ENCODE measurements at places on chromosomes 3 and 15. TPM values are rescaled to one million over a fixed set of nuclear protein-coding genes. Genes with fewer than 3 reads are reported as not detected.

DNA sequence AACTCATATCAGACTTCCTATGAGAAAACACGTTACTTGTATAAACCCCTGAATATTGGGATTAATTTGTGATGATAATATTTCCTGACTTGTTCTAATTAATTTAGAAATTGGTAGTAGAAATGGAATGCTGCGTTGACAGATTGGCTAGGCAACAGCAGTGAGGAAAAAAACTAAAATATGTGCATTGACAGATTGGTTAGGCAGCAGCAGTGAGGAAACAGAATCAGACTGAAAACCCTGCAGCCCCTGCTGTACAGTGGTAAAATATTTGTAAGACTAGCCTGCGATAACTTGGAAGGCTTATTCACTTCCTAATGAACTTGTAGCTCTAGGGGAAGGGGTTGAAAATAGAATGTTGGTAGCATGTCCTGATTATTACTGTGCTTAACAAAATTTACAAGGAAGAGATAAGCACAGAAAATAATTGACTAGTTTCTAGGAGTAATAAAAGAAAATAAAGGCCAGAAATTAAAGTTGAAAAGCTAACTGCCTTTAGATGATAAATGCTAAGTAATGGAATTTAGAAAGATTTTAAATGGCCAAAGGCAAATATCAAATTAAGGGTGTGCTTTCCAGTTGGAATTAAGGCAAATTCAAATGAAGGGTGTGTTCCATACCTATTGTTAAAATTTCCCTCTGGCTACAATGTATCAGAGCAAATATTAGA is 29.9 kb upstream of the IL16 start:
- no peak overlapping the region for H3K4me3 ChIP-seq
- H3K36me3 ChIP-seq: no peaks in the 10 kb centered on the region
- H3K27me3 ChIP-seq: peaks cover 3% of the 10 kb centered on the region
- DNase-seq: no peak

GRCh38 chr15:43244092-43244491 is 22.6 kb downstream of the TGM5 start:
- H3K4me3 ChIP-seq: no peak overlapping the region
- H3K4me1 ChIP-seq: no peaks in the 10 kb centered on the region
- no peak overlapping the region for H3K27ac ChIP-seq
- H3K36me3 ChIP-seq: no peaks in the 10 kb centered on the region
- H3K27me3 ChIP-seq: no peaks in the 10 kb centered on the region

DNA sequence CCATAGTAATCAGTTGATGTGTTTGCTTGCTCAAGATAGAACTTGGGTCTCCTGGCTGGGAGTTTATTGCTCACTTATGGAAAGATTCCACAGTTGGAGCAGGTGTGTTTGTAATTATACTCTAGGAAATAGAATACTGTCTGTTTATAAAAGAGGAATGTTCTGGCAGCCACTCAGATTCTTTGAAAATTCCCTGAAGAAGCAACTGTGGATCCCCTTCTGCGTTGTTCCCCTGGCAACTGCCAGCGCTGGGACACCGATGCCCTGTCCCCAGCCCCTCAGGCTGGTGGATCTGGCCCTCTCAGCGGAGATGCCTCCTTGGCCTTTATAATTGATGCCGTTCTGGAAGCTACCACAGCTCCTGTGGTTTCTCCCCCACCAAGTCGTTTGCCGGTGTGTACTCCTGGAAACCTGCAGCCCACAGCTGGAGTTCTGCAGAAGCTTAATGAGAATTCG is 225.9 kb downstream of the ITPR1 start:
- no peak overlapping the region for H3K4me3 ChIP-seq
- no peaks in the 10 kb centered on the region for H3K27me3 ChIP-seq
- H3K4me1 ChIP-seq: no peaks in the 10 kb centered on the region
- DNase-seq: no peak

GRCh38 chr15:51189669-51190385 is 95.1 kb upstream of the TNFAIP8L3 start:
- no peak for DNase-seq
- no peaks in the 10 kb centered on the region for H3K36me3 ChIP-seq
- no peak overlapping the region for H3K27ac ChIP-seq
- H3K27me3 ChIP-seq: no peaks in the 10 kb centered on the region
- H3K4me3 ChIP-seq: no peak overlapping the region
- H3K4me1 ChIP-seq: no peaks in the 10 kb centered on the region

DNA sequence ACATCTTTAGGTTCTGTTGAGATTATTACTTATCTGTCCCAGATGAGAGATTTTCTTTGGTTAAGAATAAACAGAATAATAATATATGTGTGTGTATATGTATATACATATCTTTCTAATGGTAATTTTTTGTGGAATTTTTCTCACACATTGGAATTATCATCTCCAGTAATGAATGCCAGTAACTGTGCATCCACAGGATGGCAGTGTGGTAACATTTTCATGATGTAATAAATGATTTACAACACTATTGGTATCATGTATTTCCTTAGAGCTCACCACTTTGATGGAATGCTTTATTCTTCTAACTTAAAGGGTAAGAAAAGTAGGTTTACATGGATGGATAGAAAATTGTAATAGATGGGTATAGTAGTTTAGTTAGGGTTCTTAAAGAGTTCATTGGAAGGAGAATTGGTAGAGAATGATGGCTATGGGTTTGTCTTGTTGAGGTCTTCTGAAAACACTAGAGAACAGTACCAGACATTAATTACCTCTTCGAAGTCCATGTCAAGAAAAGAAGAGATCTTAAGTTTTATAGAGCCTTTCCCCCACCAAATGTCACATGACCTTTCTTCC is 78.1 kb downstream of the STT3B start:
- no peak overlapping the region for H3K27ac ChIP-seq
- no peak for DNase-seq
- H3K36me3 ChIP-seq: peaks cover 9% of the 10 kb centered on the region
- H3K4me1 ChIP-seq: peaks cover 8% of the 10 kb centered on the region

DNA sequence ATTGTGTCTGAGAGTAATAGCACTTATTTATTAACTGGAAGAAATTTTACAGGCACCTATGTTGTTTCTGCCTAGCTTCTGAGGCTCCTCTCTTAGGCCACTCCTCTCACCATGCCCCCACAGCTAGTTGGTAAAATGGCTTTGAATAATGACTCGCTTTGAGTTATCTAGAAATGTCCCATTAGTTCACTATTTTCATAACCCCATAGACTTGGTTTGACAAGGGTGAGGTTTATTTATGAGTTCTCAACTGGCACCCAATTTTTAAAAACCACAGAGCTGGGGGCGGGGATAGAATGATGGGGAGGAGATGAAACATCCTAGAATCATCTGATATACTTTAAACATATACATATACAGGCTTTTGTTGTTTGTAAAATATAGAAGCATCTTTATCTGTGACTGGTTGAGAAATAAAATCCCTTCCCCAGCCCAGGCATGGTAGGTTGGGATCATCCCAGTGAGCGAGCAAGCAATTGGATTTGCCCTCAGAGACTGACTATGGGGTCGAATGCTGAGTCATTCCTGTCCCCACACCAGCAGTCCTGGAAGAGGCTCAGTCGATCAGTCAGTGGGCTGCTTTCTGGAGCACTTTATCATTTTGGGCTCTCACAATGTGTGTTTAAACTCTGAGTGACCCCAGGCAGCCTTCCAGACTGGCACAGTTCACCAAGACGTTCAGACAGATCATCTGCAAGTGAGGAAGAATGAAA is 60.2 kb upstream of the TSEN2 start:
- DNase-seq: no peak
- no peak overlapping the region for H3K27ac ChIP-seq
- no peaks in the 10 kb centered on the region for H3K4me1 ChIP-seq
- H3K27me3 ChIP-seq: peaks cover 7% of the 10 kb centered on the region

- no peak overlapping the region for H3K27ac ChIP-seq
- no peaks in the 10 kb centered on the region for H3K36me3 ChIP-seq
- H3K27me3 ChIP-seq: peaks cover 8% of the 10 kb centered on the region
- DNase-seq: no peak
Observed at GRCh38 chr15:68583321-68583720, 4.5 kb downstream of the CORO2B start.

- no peak overlapping the region for H3K27ac ChIP-seq
- no peak for DNase-seq
- no peaks in the 10 kb centered on the region for H3K36me3 ChIP-seq
- no peaks in the 10 kb centered on the region for H3K4me1 ChIP-seq
- no peak overlapping the region for H3K4me3 ChIP-seq
Observed at GRCh38 chr3:127177226-127177625, 15.7 kb upstream of the PRR23E start.

DNA sequence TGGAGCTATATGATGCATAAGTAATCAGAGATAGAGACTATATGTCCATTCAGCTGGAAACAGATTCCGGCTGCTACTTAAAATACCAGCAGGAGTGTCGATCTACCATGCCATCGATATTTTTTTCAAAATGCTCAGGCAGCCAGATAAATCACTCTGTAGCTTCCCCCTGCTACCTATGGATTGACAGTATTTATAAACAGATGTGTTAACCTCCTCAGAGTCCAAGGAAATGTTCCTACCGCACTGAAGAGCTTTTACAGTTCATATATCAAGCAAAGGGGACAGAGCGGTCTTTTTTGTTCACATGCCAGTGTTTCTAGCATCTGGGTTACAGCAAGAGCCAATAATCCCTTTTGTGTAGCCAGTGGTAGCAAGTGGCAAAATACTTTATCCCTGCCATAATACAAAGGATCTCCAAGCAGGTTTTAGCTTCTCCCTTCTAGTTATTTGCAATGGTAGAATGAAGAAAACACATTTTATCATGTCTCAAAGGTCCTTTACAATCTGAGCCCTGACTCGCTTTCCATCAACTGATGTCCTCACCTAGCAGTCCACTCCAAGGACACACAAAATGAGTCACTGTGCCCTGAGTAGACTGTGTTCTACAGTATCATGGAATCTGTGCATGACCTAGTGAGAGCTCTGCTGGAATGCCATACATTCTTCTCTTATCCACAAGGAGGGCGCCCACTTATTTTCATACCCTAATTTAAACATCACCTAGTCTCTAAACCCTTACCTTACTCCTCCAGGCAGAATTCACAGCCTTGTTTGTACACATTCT is 507.0 kb downstream of the TBL1XR1 start:
- no peak overlapping the region for H3K4me3 ChIP-seq
- no peak for DNase-seq
- no peaks in the 10 kb centered on the region for H3K27me3 ChIP-seq
- no peak overlapping the region for H3K27ac ChIP-seq
- H3K36me3 ChIP-seq: no peaks in the 10 kb centered on the region

DNA sequence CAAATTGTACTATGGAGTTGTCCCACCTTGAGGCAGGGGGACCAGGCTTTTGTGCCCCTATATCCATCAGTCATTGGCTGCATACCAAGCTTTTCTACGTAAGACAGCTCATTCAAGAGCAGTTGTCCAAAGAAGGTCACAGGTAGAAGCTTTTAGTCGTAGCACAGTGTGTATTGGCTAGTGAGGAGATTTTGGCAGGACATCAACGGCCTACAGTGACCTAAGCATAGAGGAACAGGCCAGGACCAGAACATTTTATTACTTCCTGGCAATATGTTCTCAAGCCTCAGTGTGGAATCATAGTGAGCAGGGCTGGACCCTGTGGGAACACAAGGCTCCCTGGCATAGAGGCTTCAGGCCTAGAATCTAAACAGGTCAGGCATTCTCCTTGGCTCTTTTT is 105.4 kb upstream of the ANKRD28 start:
- H3K4me3 ChIP-seq: no peak overlapping the region
- H3K36me3 ChIP-seq: no peaks in the 10 kb centered on the region
- DNase-seq: no peak
- H3K27ac ChIP-seq: no peak overlapping the region

DNA sequence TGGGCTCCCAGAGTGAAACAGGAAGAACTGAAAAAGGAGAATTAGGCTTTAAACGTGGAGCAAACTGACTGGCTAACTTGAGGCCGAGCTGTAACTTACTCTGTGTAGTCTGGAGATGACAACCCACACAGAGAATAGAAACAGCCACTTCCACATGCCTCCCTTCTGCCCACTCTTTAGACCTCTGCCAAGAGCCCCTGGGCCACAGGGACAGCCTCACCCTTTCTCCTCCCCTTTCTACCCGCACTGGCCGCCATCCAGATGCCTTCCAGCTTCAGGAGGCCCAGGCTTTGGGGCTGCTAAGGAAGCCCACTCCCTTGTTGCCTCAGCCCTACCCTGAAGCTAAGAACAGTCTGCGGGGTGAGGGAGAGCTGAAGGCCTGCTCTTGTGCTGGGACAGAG is 6.8 kb downstream of the ARHGAP31 start:
- DNase-seq: no peak
- H3K27ac ChIP-seq: no peak overlapping the region
- H3K4me1 ChIP-seq: peaks cover 4% of the 10 kb centered on the region
- no peak overlapping the region for H3K4me3 ChIP-seq
- H3K27me3 ChIP-seq: no peaks in the 10 kb centered on the region

- no peak overlapping the region for H3K4me3 ChIP-seq
- no peaks in the 10 kb centered on the region for H3K36me3 ChIP-seq
- H3K27ac ChIP-seq: no peak overlapping the region
- DNase-seq: no peak
- no peaks in the 10 kb centered on the region for H3K27me3 ChIP-seq
Observed at GRCh38 chr3:71977525-71977924, 192.6 kb upstream of the PROK2 start.

DNA sequence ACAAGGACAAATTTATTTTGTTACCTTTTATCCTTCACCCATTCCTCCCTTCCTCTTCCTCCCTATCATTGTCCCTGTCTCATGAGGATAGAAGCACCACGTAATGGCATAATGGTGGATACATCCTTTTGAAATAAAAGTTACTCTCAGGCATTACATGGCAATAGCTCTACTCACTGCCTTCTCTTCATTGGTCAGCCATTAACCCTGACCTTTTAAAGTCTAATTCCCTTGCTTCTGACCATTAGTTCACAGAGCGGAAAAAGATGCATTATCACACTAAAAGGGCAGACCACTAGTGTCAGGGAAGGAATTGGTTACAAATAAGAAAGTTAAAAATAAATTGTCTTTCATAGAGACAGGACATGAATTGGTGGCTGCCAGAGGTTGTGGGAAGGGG is 54.6 kb upstream of the EIF1B start:
- H3K4me3 ChIP-seq: no peak overlapping the region
- H3K4me1 ChIP-seq: no peaks in the 10 kb centered on the region
- no peaks in the 10 kb centered on the region for H3K36me3 ChIP-seq
- H3K27ac ChIP-seq: no peak overlapping the region
- no peak for DNase-seq

- no peak overlapping the region for H3K27ac ChIP-seq
- no peak overlapping the region for H3K4me3 ChIP-seq
- no peak for DNase-seq
- H3K36me3 ChIP-seq: peaks cover 32% of the 10 kb centered on the region
- no peaks in the 10 kb centered on the region for H3K27me3 ChIP-seq
Observed at GRCh38 chr3:141440942-141441341, 45.9 kb upstream of the RASA2 start.

GASK1A gene
- not detected for polyA plus RNA-seq

GHRL gene
- 0.16 TPM for polyA plus RNA-seq

LRRIQ4 gene
- polyA plus RNA-seq: not detected

MYO9A gene
- polyA plus RNA-seq: 20.3 TPM

KLHL24 gene
- 44.9 TPM for polyA plus RNA-seq

SLC6A11 gene
- polyA plus RNA-seq: not detected

ESYT3 gene
- polyA plus RNA-seq: not detected

NANOGP8 gene
- not detected for polyA plus RNA-seq
